CD4-positive, alpha-beta T cell treated with Interferon gamma for 1 hour (primary cell): ENCODE measurements at places on chromosomes 7 and 10.
A peak's percentile ranks its signal among the peaks of the same experiment; 100 is the strongest.

- DNase-seq: no peak
Measured at GRCh38 chr7:122768827-122769226, 66.1 kb upstream of the RNF148 start.

GRCh38 chr10:92575961-92576360 lies 2.1 kb upstream of the IDE start:
- DNase-seq: no peak

DNA sequence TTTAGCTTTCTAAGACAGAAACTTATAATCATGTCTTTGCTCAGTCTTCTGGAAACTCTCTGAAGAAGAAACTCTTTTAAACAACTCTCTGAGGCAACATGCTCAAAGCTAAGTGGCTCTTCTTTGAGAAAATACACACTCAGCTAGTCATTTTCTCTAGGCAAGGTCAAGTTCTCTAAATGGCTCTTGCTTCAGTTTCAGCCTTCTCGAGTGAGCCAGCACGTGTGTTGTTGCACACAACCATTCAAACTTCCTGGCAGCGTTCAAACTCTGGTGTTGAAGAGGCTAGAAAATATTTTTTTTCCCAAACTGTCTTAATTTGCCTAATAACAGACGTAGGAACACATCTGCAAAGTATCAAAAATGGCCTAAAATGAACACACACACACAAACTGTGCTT lies 129.1 kb downstream of the THSD7A start:
- no peak for DNase-seq

GRCh38 chr7:138842111-138842510 lies 44.1 kb upstream of the ATP6V0A4 start:
- DNase-seq: no peak

- DNase-seq: no peak
Measured at GRCh38 chr10:1423676-1424253, 313.6 kb downstream of the ADARB2 start.

DNA sequence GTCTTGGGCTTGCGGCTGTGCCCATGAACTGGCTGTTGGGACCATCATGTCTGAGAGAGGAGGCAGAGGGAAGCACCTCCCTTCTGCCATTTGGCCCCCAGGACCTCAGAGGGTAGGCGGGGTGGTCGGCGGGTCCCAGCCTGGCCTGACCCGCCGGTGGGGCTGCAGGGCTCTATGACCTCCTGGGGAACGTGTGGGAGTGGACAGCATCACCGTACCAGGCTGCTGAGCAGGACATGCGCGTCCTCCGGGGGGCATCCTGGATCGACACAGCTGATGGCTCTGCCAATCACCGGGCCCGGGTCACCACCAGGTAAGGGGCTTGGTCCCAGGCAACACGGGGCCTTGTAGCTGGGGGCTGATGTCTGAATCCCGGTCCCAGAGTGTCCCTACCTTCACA lies 14.1 kb downstream of the SUMF2 start:
- no peak for DNase-seq

DNA sequence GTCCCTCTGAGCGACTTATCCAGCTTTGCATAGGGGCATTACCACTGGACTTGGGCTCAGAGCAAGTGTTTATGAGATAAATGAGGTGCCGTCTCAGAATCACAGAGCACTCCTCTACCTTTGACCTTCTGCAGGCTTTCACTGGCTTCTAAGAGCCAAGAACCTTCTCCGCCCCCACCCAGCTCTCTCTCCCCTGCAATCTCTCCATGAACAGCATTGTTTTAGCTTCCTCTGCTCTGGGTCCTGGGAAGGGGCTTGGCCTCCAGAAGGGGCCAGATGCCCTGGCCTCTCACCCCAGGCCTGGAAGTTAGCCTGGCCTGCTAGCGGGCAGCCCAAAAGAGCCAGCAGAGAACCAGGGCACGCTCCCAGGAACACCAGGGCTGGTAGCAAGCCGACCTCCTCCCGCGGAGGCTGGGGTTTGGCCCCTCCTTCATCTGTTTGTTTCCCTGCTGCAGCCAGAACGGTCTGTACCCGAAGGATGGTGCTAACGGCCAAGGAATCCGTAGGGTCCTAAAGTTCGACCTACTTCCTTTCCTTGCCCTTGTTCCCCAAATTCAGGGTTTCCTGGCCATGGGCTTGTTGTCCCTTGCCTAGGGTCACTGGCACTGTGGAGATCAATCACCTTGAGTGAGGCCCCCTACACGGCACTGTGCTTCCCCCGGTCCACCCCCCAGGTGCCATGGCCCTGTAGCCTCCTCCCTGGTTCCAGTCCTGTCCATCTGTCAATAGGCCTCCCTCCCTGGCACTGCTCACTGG lies 18.7 kb upstream of the DDIT4 start:
- peak; percentile 46 for DNase-seq

GRCh38 chr10:10814069-10814468 lies 203.6 kb upstream of the CELF2 start:
- DNase-seq: no peak

GRCh38 chr10:22557321-22557720 lies 157.1 kb downstream of the PIP4K2A start:
- DNase-seq: no peak

DNA sequence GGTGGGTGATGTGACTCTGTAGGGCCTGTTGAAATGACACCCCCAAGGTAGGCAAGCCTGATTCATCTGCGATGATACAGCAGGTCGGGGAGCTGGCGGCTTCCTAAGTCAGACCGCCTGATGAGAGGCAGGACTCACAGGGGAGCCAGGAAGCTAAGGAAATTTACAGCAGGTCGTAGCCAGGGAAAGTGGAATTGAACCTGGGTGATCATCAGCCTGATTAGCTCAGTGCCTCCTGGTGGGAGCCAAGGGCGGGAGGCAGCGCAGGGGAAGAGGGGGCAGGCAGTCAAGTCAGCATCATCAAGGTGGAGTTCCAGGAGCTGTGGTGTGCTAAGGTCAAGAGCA lies 18.5 kb upstream of the TRIM56 start:
- no peak for DNase-seq

- no peak for DNase-seq
Measured at GRCh38 chr7:42212541-42213090, 24.4 kb downstream of the GLI3 start.

GRCh38 chr7:30057741-30058140 lies 29.5 kb downstream of the PLEKHA8 start:
- DNase-seq: no peak

DNA sequence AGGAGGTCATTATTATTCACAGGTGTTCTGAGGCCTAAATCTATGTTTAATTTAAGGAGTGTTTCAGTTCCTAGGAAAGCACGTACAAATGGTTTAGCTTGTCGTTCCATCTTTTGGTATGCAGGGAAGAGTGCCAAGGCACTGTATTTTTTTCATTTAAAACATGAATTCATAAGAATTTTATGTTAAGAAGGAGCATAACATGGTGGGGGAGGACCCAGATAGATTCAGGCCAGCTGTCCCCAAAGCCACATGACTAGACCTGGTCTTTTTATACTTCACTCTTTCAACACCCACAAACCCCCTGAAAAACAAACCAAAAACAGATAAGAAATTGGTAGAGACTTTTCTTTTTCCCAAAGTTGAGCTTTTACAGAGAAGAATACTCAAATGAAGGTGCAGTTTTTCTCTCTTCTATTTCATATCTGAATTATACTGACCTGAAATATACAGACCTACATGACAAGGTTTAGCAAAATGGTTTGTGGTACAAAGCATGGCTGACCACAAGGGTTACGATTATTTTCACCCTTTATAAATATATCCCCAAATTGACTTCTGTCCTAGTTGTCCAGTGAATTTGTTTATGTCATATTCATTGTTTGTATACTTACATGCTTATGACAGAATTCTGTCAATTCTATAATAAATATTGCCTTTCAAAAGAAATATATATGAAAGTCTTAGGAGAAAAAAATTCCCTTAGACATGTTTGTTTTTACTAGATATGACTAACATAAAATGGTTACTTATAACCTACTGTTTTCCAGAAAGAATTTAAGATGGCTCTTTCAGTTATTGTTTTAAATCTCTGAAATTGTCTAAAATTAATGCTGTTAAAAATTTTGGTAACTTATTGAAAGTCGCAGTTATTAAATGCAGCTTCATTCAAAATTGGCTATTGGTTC lies 71.3 kb downstream of the AP3M1 start:
- no peak for DNase-seq

GRCh38 chr7:157151626-157152339 lies 13.1 kb downstream of the UBE3C start:
- DNase-seq: no peak

DNA sequence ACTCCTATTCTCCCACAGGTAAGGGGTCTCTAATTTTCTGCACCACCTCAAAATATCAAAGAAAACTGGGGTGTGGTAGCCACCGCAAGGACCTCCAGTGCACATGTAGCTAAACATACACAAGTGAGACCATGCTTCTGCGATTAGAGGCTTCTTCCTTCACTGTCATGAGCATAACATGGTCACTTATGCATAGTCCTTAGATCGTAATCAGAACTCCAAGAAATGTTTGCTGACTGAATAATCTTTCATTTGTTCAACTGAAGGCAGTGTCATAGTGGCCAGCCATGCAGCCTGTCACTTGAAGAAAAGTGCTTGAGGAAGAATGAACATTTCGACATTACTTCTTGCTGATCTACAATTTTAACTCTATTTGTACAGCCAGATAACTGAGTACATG lies 14.6 kb downstream of the TWIST1 start:
- DNase-seq: no peak

GRCh38 chr7:74355091-74355490 lies 65.9 kb downstream of the CLIP2 start:
- DNase-seq: no peak

GRCh38 chr10:15313047-15313446 lies 58.0 kb downstream of the FAM171A1 start:
- DNase-seq: no peak

- DNase-seq: no peak
Measured at GRCh38 chr10:127267442-127267841, 71.1 kb upstream of the INSYN2A start.

DNA sequence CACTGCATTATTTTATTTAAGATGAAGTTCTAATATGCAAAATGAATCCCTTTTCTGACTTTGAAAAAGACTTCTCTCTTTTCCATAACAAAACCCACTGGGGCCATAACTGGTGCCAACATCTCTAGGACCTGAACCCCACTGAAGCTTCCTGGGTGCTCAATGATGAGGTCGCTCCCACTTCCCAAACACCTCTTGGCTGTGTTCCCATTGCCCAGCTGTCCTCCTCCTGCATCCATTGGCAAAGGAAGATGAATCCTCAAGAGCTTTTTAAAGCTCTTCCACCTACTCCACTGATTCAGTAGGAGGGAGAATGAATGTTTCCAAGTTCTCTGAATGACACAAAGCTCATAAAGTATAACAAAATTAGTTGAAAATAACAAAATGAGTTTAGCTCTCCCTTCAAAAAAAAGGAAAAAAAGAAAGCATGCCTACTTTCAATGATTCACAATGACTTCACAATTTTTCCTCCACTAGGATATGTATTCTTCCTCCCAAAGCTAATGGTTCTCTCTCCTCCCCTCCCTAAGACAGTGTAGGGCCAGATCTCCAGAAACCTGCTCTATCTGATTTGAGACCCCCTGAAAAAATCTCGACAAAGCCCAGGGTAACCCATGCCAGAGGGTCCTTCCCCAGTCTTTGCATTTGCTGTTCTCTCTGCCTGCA lies 64.8 kb downstream of the SORBS1 start:
- DNase-seq: no peak

DNA sequence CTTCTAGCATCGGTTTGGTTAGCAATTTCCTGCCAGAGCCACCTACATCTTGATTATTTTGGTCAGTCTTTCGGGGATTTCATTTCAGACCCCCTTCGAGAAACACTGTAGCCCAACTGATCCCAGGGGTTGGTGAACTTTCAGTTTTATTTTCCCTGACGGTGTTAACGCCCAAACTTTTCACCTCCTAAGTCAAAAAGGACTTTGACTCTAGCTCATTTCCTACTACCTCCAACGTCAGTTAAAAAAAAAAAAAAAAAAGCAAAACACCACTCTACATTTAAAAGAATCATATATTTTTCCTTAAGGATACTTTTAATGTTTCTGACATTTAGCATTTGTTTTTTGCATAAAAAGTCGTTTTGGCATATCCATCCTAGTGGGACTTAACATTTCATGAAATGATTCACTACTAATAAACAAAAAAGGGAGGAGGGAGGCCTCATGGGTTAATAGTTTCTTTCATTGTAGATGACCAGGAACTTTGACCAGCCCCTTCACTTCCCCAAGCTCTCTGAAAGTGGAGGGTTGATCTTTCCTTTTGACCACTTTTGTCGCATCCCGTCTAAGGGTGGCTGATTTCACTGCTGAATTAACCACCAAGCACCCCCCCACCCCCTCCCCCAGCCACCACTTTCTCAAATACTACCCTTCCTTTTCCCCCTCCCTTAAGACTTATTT lies 764 bp upstream of the TCF7L2 start:
- no peak for DNase-seq

DNA sequence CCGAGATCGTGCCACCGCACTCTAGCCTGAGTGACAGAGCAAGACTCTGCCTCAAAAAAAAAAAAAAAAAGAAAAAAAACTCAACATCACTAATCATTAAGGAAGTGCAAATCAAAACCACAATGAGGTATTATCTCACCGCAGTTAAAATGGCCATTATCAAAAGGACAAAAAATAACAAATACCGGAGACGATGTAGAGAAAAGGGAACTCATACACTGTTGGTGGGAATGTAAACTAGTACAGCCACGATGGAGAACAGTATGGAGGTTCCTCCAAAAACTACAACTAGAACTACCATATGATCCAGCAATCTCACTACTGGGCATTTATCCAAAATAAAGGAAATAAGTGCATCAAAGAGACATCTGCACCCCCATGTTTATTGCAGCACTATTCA lies 24.3 kb downstream of the GRK5 start:
- DNase-seq: no peak
